ENCODE measurements at places on chromosomes 4 and X.
A peak's percentile ranks its signal among the peaks of the same experiment; 100 is the strongest.

GRCh38 chrX:118551426-118551825 is 55.8 kb downstream of the DOCK11 start:
- DNase-seq: no peak

GRCh38 chr4:20543131-20543530 is 157.1 kb upstream of the PACRGL start:
- peak; percentile 68 for DNase-seq

DNA sequence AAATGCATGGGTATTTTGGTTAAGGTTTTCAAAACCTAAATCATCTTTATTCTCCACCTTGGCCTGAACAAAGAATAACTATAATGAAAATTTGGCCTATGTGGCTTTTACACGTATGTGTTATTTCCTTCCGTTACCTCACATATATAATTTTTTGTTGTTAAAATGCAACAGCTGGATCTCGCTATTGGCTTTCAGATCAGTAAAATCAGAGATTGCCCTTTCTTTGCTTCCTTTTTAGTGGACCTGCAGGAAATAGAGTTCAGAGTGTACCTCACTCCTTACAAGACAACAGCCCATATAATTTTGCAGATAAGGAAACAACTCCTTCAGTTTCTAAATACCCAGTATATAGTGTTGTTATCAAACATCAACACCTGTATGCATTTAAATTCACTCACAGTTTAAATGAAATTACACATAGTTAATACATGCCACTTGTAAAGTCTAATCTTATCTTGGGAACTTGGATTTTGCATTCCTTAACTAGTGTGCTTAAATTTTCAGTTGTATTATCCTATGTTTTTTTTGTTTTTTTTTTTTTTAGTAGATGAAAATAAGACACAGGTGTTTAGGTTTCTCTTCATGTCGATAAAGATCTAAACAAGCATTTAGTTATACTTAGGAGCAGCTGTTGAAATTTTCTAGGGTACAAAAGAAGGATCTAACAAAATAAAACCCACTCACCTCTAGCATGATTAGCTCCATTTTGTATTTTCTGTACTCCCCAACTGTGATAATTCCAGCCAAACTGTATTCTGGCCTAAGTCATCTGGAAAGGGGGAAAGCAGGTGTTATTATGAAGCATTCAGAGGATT is 96.2 kb upstream of the SPRY1 start:
- DNase-seq: no peak

GRCh38 chr4:21830272-21830671 is 118.3 kb downstream of the KCNIP4 start:
- peak; percentile 4 for DNase-seq

DNA sequence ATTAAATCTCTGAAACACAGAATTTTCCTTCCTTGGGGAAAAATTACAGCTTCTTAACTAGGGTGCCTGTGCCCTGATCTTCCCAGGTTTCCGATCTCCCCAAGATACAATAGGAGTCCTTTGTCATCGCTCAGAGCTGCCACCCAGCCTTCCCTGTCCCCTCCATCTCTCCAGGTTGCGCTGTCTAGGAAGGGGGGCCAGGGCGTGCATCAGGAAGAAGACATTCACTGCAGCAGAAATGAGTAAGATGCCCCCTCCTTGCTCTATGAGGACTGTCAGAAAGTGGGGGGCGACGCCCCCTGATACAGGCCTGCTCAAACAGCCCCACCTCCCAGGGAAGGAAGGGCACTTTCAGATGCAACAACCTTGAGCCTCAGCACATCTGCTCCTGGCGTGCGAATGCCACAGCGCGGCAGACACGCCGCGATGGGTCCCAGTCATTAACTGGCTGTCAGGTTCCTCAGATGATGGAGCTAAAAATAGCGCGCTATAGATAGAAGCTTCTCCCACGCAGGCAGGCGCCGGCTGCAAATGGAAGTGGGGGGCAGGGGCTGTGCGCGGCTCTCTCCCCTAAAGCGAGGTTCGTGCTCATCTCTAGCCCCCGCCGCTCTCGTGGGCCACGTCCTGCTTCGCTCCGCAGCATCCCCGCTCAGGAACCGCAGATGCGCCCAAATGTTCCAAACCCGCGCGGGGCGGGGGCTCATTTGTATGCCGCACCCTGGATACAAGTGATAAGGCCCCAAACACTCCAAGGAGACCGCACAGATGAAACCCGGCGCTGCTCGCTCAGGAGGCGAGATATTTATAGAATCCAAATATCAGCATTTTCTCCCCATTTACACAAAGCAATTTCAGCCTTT is 57.6 kb upstream of the LGI2 start:
- DNase-seq: no peak

DNA sequence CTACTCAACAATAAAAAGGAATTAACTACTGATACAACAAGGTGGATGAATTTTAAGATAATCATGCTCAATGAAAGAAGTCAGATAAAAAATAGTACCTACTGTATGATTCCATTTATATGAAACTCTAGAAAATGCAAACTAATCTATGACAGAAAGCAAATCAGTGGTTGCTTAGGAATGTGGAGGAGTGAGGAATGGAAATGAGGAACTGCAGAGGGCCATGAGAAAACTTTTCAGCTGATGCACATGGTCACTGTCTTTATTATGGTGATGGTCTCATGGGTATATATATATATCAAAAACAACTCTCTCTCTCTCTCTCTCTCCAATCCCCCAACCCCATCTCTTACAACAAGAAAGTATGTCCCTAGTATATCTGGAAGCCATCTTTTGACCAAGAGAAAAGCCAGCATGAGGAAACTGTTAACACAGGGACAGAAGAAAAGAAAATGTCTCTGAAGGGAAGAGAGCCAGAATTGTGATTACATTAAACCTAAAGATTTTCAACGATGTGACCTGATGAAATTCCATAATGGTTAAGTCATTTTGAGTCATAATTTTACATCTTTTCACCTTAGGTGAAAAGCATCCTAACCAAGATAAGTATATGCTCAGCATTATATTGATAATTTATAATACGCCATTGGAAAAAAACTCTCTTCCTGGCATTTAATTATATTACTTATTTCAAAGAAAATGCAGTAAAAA is 8.5 kb upstream of the NFKB1 start:
- no peak for DNase-seq

- DNase-seq: no peak
These were observed 78.6 kb downstream of the CEP44 start for GRCh38 chr4:174362340-174362739.

DNA sequence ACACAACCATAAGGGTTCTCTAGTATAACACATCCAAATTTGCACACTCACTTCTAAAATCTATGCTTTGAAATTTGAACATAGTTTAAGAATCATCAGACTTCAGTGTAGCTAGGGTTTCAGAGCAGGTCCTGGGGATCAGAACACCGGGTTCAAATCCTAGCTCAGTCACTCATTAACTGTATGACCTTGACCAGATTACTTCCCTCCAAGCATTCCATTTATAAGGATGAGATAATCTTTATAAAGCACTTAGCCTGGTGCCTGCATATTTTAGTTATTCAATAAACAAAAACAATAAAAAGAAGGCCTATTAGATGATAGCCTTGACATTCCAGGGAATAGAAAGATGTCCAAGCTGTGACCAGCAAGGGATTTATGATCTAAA is 4.8 kb upstream of the STBD1 start:
- no peak for DNase-seq

DNA sequence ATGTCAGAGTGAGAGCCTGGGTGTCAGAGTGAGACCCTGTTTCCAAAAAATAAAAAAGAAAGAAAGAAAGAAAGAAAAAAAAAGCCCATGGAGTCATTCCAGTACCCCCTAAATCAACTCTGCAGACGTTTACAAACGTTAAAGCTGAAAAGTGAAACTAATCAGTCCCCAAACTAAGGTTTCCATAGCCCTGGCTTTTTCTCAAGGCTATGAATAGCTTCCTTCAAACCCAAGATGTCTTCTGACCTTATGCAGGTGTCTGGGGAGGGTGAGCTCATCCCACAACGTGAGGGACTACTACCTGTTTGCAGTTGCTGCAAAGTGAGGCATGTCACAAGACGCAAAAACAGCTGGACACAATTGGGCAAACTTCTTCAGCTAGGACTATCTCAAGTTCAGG is 144.0 kb downstream of the SH3KBP1 start:
- no peak for DNase-seq

- no peak for DNase-seq
These were observed 220.7 kb downstream of the HS6ST2 start for GRCh38 chrX:132737743-132738142.

- DNase-seq: no peak
These were observed 96.0 kb upstream of the C1GALT1C1 start for GRCh38 chrX:120725874-120726273.

GRCh38 chrX:150217609-150218008 is 145.5 kb upstream of the MAMLD1 start:
- no peak for DNase-seq

- DNase-seq: peak; percentile 28
These were observed 9.1 kb downstream of the NSG1 start for GRCh38 chr4:4395849-4396627.

DNA sequence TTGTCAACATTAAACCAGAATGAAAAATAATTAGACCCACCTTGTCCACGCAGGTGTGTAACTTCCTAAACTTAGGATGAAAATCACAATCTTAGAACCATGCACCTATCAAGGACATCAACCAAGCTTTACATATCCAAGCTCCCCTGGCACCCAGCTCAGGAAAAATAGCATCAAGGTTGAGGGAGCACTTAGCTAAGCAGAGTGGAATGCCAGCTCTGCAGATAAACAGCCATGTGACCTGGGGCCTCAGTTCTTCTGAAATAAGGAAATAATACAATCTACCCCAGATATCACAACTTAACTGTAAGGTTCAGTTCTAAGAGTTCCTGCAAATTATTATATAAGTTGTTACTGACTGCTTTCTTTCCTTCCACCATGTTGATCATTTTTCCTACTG is 64.7 kb downstream of the DHX15 start:
- DNase-seq: peak; percentile 36

DNA sequence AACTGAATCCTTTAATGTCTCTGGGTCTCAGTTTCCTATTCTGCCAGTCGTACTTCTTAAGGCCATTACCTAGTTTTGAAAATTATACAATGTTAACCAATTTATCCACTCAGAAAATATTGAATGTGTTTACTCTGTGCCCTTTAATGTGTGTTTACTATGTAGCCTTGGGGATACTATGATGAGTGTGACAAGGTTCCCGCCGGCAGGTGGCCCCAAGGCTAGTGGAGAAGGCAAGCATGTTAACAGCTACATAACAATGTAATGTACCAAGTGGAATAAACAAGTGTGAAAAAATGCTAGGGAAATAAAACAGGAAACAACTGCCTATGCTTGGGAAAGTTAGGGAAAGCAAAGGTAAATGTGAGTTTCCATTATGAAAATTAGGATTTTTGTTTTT is 187.3 kb upstream of the MBNL3 start:
- DNase-seq: no peak

- no peak for DNase-seq
These were observed 68.5 kb downstream of the BMPR1B start for GRCh38 chr4:94826206-94826605.

DNA sequence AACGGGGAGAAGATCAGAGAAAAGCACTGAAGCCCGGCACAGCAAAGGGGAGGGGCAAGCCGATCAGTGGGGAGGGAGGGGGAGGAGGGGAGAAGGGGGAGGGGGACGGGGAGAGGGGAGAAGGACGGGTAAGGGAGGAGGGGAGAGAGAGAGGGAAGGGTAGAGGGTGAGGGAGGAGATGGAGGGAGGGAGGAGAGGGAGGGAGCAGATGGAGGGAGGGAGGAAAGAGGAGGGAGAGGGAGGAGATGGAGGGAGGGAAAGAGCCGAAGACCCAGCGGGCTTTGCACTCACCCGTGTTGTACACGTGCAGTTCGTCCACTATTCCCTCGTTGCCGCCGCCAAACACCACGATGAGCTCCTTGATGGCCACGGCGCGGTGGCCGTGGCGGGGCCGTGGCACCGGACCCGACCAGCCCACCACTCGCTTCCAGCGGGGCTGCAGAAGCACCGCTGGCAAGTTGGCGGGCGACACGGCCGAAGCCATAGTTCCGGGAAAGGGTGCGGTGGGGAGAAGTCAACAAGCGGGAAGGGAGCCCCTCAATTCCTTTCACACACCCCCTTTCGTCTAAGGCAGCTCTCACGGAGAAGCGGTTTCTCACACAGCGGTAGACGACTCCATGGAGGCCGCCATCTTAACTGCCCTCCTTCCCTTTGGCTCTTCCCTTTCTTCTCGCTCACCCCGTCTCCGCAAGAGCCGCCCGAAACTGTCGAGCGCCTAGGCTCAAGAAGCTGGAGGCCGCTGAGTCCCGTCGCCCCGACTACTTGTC is 1.1 kb downstream of the HCFC1 start:
- peak; percentile 52 for DNase-seq

DNA sequence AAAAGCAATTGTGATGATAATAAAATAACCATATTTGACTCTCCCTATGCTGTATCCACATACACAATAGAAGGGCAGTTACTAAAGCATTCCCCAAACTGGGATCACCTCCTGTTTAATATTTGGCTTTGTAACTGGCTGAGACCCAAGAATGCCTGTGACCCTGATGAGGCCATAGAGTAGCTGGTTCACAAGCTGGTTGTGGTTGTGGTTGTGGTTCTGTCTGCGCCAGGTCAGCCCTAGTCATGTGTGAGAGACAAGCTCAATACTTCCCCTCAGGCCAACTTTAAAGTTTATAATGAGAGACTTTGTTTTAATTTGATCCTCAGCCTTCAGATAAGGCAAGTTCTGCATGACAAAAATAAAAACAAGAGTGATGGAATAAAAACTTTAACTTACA is 209.9 kb downstream of the PARM1 start:
- no peak for DNase-seq

DNA sequence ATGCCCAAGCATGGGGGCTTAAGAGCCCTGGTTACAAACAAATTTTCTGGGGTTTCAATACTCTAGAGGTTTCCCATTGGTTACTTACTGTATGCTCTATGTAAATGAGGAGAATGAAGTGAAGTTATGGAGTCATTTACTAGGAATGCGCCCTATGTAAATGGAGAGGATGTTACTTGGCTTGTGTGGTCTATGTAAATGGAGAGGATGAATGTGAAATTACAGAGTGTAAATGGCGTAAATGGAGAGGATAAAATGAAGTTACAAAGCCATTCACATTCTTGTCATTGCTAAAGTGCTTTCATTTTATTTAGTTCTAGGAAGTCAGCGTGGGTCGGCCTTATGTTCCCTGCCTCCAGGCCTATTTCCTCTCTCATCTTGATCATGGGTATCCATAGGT is 810.5 kb upstream of the ADGRL3 start:
- DNase-seq: no peak

GRCh38 chr4:113905301-113905700 is 74.1 kb downstream of the ARSJ start:
- no peak for DNase-seq

DNA sequence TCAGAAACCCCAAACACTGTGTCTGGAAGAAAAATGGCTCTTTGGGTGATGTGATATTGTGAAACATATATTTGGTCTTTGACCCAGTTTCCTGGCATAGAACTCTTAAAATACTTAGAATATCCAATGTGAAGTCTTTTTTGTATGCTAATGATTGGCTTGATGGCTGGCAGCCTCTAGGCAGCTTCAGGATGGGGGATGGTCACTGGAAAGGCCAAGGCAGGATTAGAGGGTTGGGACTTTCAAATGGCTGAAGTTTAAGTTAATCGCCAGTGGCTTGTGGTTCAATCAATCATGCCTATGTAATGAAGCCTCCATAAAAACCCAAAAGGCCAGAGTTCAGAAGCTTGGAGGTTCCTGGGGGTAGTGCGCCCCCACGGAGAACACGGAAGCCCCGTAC is 33.5 kb upstream of the ESX1 start:
- DNase-seq: no peak
